ENCODE measurements at places on chromosomes 11 and 22.

GRCh38 chr11:133323354-133323753 lies 208.9 kb downstream of the OPCML start:
- DNase-seq, result no peak

DNA sequence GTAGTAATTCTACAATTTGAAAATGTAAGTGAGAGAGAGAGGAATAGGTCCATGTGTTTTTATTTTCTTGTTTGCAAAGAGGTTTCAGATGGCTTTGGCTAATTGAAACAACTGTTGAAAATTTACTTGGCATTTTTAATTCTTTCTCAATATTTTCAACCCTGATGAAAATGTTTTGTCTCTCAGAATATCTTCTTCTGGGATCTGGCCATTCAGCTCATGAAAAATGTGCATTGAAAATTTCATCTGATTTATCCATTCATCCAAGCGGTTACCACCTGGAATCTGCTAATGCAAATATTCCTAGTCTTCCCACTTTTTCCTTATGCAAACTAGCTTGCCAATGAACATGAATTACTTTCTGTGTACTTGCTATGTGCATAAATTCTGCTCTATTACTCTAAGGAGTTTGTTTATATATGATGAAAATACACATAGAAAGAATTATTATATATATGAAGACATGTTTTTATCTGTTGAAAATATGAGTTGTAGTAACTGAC lies 621.2 kb downstream of the LRRC4C start:
- no peak for DNase-seq

DNA sequence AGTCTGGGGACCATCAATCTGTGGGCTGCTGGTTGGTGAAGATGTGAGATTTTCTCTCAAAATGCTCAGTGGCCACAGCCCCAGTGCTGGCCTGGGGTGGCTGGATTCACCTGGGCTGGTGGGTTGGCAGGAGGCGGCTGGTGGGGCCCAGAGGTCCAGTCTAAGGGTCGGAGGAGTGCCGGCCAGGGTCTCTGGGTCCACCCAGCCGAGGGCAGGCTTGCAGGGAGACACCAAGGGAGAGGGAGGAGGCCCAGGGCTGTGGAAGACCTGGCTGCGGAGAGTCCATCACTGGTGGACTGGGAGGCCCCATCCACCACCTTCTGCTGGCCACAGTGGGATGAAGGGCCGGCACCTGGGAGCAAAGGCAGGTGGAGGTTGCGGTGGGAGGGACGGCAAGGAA lies 582 bp upstream of the SHANK3 start:
- no peak for DNase-seq

DNA sequence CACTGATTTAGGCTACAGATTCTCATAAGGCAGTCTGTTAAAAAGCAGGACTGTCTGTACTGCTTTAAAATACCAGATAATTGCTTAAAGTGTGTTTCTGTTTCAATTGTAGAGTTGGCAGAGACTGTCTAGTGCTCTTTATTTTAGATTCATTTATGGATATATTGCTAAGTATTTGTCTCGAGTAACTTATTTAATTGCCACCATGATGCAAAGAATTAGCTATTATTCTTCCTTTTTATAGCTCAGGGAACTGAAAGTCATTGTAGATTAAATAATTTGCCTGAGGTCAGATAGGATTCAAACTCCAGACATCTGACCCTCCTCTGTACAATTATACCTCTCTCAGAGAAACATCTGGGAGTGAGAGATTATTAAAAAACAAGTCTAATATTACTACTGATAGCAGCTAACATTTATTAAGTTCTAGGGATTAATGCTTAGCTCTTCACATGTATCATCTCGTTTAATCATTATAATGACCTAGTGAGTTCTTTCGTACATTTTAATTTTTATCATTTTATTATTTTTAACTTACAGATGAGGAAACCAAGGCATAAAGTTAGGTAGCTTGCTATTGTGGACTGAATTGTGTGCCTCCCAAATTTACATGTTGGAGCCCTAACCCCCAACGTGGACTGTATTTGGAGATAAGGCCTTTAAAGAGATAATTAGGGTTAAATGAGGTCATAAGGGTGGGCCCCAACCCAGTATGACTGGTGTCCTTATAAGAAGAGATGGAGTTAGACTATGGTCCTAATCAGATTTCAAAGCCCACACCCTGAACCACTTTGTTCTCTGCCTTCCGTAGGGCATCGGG lies 19.7 kb upstream of the RAG2 start:
- DNase-seq, result no peak

GRCh38 chr11:9817191-9817590 lies 153.3 kb downstream of the SWAP70 start:
- DNase-seq, result no peak

Measured in spinal cord (tissue), 10 donors.